ENCODE measurements at places on chromosomes 11 and 22. TPM values are rescaled to one million over a fixed set of nuclear protein-coding genes. Genes with fewer than 3 reads are reported as not detected.

ADM gene
- polyA plus RNA-seq, result 16.2 TPM

TTC28 gene
- 5.7 TPM for polyA plus RNA-seq

DDT gene
- polyA plus RNA-seq, result 221 TPM

VEGFB gene
- 115 TPM for polyA plus RNA-seq

FOLR3 gene
- 1.1 TPM for polyA plus RNA-seq

FREY1 gene
- polyA plus RNA-seq, result 0.15 TPM

NAP1L4 gene
- 56.3 TPM for polyA plus RNA-seq

IL10RA gene
- 7.9 TPM for polyA plus RNA-seq

PGGHG gene
- polyA plus RNA-seq, result 145 TPM

PANX2 gene
- polyA plus RNA-seq, result 3.0 TPM

DNA sequence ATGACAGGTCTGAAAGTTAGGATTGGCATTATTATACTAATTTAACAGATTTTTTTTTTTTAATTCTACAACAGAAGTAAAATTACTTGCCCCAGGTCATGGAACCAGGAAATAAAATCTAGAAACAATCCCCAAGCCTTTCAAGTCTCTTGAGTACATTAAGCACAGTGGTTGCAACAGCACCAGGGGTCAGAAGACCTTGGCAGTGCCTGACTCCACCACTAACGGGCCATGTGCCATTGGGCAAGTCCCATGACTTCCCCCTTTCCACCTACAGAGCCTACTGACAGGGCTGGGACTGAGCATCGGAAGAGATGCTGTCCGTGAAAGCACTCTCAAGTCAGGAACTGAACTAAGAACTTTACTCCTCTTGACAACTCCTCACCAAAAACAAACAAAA, 98.6 kb upstream of the AKIP1 start:
- no peaks in the 10 kb centered on the region for H3K36me3 ChIP-seq
- H3K4me1 ChIP-seq, result peaks cover 32% of the 10 kb centered on the region
- no peaks in the 10 kb centered on the region for H3K27me3 ChIP-seq
- no peak for DNase-seq

DNA sequence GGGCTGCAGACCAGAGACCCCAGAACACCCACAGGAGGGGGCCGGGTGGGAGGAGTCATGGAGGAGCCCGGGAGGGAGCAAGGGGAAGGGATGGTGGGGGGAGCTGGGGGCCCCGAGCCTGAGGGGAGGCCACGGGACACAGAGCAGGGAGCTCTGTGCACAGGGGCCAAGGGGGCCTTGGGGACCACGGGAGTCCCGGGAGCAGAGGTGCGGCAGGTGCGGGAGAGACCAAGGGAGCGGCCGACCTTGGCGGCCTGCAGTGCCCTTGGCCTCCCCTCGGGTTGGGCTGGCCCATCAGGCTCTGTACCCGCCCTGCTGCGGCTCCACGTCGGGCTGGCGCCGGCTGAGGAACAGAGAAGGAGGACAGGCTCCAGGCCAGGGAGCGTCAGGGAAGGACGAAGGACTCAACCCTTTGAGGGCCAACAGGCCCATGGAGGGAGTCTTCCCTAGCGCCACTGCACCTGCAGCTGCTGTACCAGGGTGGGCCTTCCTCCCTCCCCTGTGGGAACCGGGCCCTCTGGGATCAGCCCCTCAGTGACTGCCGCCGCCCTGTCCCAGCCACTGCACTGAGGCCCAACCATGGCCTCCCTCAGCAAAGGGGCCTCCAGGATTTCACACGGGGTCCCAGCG, 17.8 kb upstream of the BRSK2 start:
- H3K27me3 ChIP-seq, result no peaks in the 10 kb centered on the region
- no peak for DNase-seq
- H3K27ac ChIP-seq, result no peak overlapping the region
- H3K4me1 ChIP-seq, result no peaks in the 10 kb centered on the region
- H3K4me3 ChIP-seq, result no peak overlapping the region
- no peaks in the 10 kb centered on the region for H3K36me3 ChIP-seq

GRCh38 chr11:8031248-8032115, 44.3 kb downstream of the EIF3F start:
- H3K4me1 ChIP-seq, result no peaks in the 10 kb centered on the region
- H3K36me3 ChIP-seq, result no peaks in the 10 kb centered on the region
- no peak for DNase-seq
- H3K27me3 ChIP-seq, result peaks cover 7% of the 10 kb centered on the region

- DNase-seq, result no peak
- no peak overlapping the region for H3K4me3 ChIP-seq
- no peaks in the 10 kb centered on the region for H3K4me1 ChIP-seq
- no peaks in the 10 kb centered on the region for H3K36me3 ChIP-seq
- H3K27me3 ChIP-seq, result no peaks in the 10 kb centered on the region
- no peak overlapping the region for H3K27ac ChIP-seq
Measured at GRCh38 chr22:32751065-32751767, 50.3 kb upstream of the TIMP3 start.

DNA sequence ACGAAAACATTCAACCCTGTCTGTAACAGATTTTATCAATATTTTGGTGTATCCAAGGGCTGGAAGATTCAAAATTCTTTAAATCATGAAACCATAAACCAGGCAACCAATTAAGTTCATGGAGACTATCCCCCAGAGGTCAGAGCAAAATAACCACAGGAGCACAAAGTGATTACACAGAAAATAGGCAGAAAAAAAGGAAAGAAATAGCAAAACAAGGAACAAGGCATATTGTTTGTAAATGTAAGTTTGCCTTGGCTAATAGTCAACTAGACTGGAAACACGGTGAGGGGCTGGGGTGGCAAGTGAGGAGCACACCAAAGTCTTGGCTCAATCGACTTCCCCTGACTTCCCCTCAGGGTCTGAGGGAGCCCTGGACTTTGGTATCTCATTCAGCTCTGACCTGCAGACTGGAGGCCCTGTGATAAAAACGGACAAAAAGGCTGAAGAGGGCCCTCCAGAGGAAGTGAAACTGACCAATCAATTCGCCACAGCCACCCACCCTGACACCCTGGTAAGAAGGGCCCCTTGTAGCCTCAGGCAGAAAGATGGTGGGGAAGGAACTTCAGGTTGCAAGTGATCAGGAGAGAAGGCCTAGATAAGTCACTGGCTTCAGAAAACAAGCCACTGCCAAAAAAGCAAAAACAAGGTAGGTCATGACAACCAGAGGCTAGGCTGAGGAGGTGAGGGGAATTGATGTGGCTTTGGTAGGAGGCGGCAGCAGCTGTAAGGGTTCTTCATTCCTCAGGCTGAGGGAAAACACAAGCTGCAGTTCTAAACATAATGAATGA, 1.8 kb downstream of the SIK3 start:
- peak overlapping the region; percentile 43 for H3K27ac ChIP-seq
- no peak overlapping the region for H3K4me3 ChIP-seq
- DNase-seq, result no peak
- H3K36me3 ChIP-seq, result no peaks in the 10 kb centered on the region
- H3K4me1 ChIP-seq, result peaks cover 38% of the 10 kb centered on the region
- no peaks in the 10 kb centered on the region for H3K27me3 ChIP-seq

- H3K4me1 ChIP-seq, result peaks cover 17% of the 10 kb centered on the region
- peak; percentile 13 for DNase-seq
- no peaks in the 10 kb centered on the region for H3K27me3 ChIP-seq
- H3K27ac ChIP-seq, result peak overlapping the region; percentile 62
- no peak overlapping the region for H3K4me3 ChIP-seq
Measured at GRCh38 chr11:121071846-121072450, 29.1 kb upstream of the TECTA start.

DNA sequence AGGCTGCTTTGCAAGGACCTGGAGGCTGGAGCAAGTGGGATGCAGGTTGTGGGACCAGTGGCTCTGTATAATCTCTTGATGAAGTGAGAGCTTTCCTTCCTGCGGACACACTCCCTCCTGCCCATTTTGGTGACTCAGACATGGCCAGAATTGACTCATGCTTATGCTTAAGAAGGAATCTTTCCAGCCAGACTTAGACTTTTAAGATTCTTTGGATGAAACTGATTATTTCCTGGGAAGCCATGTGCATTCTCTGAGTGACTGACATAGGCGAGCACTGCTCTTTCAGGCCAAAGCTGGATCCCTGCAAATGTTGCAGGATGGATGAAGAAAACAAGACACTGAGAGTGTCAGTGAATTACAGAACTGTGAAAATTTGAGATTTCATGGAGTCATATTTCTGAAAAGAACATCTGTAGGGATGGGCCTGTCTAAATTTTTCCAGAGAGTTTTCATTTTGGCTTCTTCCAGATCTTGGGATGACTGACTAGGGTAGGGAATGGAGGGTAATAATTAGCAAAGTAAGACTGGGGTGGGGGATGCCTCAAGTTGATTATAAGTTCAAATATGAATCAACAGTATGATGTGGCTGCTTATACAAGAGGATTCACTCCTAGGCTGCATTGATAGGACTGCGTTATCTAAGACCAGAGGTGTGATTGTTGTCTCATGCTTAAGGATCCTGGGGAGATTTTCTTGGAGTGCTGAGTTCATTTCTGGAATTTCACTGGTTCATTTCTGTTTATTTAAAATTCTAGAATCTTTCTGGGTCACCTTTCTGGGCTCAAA, 195.8 kb downstream of the HIPK3 start:
- H3K36me3 ChIP-seq, result no peaks in the 10 kb centered on the region
- H3K27me3 ChIP-seq, result no peaks in the 10 kb centered on the region
- H3K4me1 ChIP-seq, result no peaks in the 10 kb centered on the region
- no peak overlapping the region for H3K27ac ChIP-seq
- H3K4me3 ChIP-seq, result no peak overlapping the region

GRCh38 chr11:20035701-20036601, 124.3 kb downstream of the DBX1 start:
- H3K27ac ChIP-seq, result no peak overlapping the region
- H3K4me1 ChIP-seq, result peaks cover 10% of the 10 kb centered on the region
- H3K4me3 ChIP-seq, result no peak overlapping the region
- no peaks in the 10 kb centered on the region for H3K36me3 ChIP-seq
- DNase-seq, result no peak

- no peaks in the 10 kb centered on the region for H3K36me3 ChIP-seq
- no peak overlapping the region for H3K4me3 ChIP-seq
- no peak overlapping the region for H3K27ac ChIP-seq
- no peaks in the 10 kb centered on the region for H3K27me3 ChIP-seq
- no peak for DNase-seq
Measured at GRCh38 chr11:34397811-34398210, 40.0 kb upstream of the ABTB2 start.

GRCh38 chr11:29333993-29334775, 682.6 kb downstream of the KCNA4 start:
- DNase-seq, result no peak
- H3K27ac ChIP-seq, result no peak overlapping the region
- no peak overlapping the region for H3K4me3 ChIP-seq
- no peaks in the 10 kb centered on the region for H3K36me3 ChIP-seq

DNA sequence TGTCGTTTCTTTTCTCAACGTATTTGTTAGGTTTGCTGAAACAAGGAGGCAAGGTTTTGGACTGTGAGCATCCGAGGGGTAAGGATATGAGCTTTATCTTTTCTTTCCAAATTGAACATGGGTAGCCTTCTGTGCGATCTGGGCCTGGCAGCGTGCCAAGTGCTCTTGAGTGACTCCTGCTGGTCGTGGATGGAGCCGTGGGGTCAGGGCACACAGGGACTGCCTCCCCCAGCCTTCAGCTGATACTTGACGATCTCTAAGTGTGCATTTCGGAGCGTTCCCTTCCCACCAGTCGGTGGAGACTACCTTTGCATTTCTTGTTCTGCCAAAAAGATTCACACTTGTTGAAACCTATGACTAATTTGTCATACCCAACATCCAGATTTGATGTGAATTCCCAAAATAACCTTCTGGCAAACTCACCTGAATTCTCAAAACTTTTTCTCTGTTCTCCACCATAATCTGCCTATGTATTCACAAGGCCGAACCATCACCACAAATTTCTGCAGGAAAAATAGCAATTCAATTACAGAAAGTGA, 40.1 kb upstream of the CLMP start:
- H3K27ac ChIP-seq, result no peak overlapping the region
- no peaks in the 10 kb centered on the region for H3K36me3 ChIP-seq
- H3K4me1 ChIP-seq, result no peaks in the 10 kb centered on the region
- no peak overlapping the region for H3K4me3 ChIP-seq
- no peaks in the 10 kb centered on the region for H3K27me3 ChIP-seq
- DNase-seq, result peak; percentile 43

- no peak for DNase-seq
- H3K27me3 ChIP-seq, result no peaks in the 10 kb centered on the region
Measured at GRCh38 chr11:47881145-47881544, 33.0 kb upstream of the NUP160 start.

DNA sequence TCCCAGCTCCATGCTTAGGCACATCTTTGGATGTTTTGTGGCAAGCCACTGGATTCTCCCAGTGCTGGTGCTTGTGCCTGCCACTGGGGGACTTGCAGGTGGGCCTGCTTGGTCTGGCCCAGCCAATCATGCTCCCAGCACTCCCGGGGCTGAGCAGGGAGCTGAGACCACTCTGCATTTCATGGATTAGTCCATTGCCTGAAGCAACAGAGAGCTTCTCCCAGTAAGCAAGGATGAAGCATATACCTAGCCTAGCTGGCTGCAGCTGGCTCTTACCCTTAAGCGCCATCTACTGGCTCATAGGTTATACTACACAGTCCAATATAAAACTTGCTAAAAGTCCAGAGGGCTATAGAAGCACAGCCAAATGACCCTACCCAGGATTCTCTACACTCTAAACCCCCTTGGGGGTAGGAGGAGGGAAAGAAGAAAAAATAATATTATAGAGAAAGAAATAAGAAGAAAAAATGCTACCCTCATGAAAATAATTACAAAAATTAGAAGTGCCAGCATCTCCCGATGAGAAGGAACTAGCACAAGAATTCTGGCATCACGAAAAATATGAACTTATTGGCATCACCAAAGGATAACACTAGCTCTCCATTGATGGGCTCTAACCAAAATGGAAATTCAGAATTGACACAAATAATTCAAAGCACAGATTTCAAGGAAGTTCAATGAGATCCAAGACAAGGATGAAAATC, 275.3 kb downstream of the C11orf87 start:
- DNase-seq, result peak; percentile 24
- no peaks in the 10 kb centered on the region for H3K36me3 ChIP-seq
- H3K27me3 ChIP-seq, result no peaks in the 10 kb centered on the region
- H3K4me3 ChIP-seq, result no peak overlapping the region
- no peak overlapping the region for H3K27ac ChIP-seq

DNA sequence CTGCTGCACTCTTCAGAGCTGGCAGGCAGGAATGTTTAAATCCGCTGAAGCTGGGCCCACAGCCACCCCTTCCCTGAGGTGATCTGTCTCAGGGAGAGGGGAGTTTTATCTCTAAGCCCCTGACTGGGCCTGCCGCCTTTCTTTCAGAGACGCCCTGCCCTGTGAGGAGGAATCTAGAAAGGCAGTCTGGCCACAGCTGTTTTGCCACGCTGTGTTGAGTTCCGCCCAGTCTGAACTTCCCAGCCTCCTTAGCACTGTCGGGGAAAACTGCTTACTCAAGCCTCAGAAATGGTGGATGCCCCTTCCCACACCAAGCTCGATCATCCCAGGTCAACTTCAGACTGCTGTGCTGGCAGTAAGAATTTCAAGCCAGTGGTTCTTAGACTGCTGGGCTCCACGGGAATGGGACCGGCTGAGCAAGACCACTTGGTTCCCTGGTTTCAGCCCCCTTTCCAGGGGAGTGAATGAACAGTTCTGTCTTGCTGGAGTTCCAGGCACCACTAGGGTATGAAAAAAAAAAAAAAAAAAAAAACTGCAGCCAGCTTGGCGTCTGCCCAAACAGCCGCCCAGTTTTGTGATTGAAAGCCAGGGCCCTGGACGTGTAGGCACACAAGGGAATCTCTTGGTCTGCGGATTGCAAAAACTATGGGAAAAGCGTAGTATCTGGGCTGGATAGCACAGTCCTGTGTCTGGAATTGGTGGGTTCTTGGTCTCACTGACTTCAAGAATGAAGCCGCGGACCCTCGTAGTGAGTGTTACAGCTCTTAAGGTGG, 127.4 kb downstream of the SPON1 start:
- H3K36me3 ChIP-seq, result no peaks in the 10 kb centered on the region
- peaks cover 2% of the 10 kb centered on the region for H3K4me1 ChIP-seq
- H3K4me3 ChIP-seq, result no peak overlapping the region
- H3K27ac ChIP-seq, result no peak overlapping the region
- H3K27me3 ChIP-seq, result no peaks in the 10 kb centered on the region

All from lung (tissue), 17 donors.